ENCODE measurements at places on chromosomes 16 and 17. TPM values are rescaled to one million over a fixed set of nuclear protein-coding genes. Genes with fewer than 3 reads are reported as not detected.
A peak's percentile ranks its signal among the peaks of the same experiment; 100 is the strongest.

- no peaks in the 10 kb centered on the region for H3K36me3 ChIP-seq
- no peak overlapping the region for H3K27ac ChIP-seq
- H3K4me1 ChIP-seq: no peaks in the 10 kb centered on the region
- H3K27me3 ChIP-seq: peaks cover 4% of the 10 kb centered on the region
- H3K4me3 ChIP-seq: no peak overlapping the region
These were observed 87.8 kb downstream of the GNAO1 start for GRCh38 chr16:56279132-56279531.

GRCh38 chr17:17990282-17990681, 17.6 kb downstream of the DRC3 start:
- H3K4me3 ChIP-seq: no peak overlapping the region
- H3K27me3 ChIP-seq: no peaks in the 10 kb centered on the region
- peaks cover 14% of the 10 kb centered on the region for H3K4me1 ChIP-seq
- H3K27ac ChIP-seq: no peak overlapping the region
- no peak for DNase-seq

DNA sequence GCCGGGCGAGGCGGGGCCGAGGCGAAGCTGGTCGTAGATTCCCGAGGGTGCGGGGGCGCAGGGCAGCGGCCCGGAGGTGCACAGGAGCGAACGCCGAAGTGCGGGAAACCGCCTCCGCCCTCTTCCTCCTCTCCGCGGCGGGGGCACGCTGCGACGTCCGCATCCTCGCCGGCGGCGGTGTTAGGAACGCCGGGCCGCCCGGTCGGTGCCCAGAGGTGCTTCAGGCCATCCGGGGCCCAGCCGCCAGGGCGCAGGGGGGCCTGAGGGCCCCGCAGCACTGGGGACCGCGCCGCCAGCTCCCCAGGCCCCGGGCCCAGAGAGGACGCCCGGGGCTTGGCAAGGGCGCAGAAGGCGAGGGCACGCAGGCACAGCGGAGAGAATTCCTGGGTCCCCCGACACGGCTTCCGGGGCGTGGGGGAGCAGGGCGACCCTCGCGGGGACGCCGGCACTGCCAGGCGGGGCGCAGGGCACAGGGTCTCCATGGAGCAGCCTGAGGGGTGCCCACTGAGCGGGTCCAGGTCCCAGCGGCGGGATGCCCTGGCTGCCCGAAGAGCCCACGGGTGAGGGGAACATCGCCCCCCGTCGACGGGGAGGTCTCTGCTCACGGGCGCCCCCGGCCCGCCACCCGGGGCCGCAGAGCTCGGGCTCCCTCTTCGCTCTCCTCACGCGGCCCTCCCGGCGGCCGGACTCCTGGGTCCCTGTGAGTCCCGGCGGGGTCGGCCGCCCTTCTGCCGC, 576 bp downstream of the EPOP start:
- H3K27me3 ChIP-seq: peaks cover 14% of the 10 kb centered on the region
- peak overlapping the region; percentile 60 for H3K27ac ChIP-seq
- peak overlapping the region; percentile 89 for H3K4me3 ChIP-seq
- H3K4me1 ChIP-seq: peaks cover 77% of the 10 kb centered on the region
- no peaks in the 10 kb centered on the region for H3K36me3 ChIP-seq

- H3K27ac ChIP-seq: no peak overlapping the region
- no peaks in the 10 kb centered on the region for H3K36me3 ChIP-seq
- no peak overlapping the region for H3K4me3 ChIP-seq
- DNase-seq: no peak
- peaks cover 74% of the 10 kb centered on the region for H3K27me3 ChIP-seq
These were observed 16.8 kb upstream of the SLC38A10 start for GRCh38 chr17:81311946-81312345.

GRCh38 chr16:61555718-61556441, 480.4 kb downstream of the CDH8 start:
- no peak overlapping the region for H3K27ac ChIP-seq
- DNase-seq: no peak
- H3K4me1 ChIP-seq: no peaks in the 10 kb centered on the region

GRCh38 chr17:8019665-8020650, 17.5 kb downstream of the GUCY2D start:
- no peak overlapping the region for H3K4me3 ChIP-seq
- no peaks in the 10 kb centered on the region for H3K36me3 ChIP-seq
- peaks cover 30% of the 10 kb centered on the region for H3K4me1 ChIP-seq
- H3K27ac ChIP-seq: no peak overlapping the region

DNA sequence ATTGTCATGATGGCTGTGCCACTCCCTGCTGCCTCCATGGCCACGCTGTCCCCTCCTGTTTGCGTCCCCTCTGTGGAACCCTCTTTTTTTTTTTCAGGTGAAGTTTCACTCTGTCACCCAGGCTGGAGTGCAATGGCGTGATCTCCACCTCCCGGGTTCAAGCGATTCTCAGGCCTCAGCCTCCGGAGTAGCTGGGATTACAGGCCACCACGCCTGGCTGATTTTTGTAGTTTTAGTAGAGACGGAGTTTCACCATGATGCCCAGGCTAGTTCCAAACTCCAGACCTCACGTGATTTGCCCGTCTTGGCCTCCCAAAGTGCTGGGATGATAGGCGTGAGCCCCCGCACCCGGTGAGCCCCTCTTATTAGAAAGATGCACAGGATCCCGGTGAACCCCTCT, 11.0 kb upstream of the UBE2I start:
- no peak overlapping the region for H3K27ac ChIP-seq
- H3K4me1 ChIP-seq: peaks cover 68% of the 10 kb centered on the region
- no peak for DNase-seq

The HBA2 gene
- polyA plus RNA-seq: not detected

The NGFR gene
- polyA plus RNA-seq: 2.7 TPM

The CAMKK1 gene
- 2.1 TPM for polyA plus RNA-seq

The NUDT7 gene
- polyA plus RNA-seq: 23.9 TPM

Measured in HepG2 (cell line).